ENCODE measurements at places on chromosomes 5 and 9.

- DNase-seq: no peak
Measured at GRCh38 chr5:150757087-150757649, 1.6 kb downstream of the DCTN4 start.

- no peak for DNase-seq
Measured at GRCh38 chr5:178113841-178114324, 551 bp downstream of the N4BP3 start.

GRCh38 chr9:10855847-10856246 is 243.0 kb upstream of the PTPRD start:
- DNase-seq: no peak

DNA sequence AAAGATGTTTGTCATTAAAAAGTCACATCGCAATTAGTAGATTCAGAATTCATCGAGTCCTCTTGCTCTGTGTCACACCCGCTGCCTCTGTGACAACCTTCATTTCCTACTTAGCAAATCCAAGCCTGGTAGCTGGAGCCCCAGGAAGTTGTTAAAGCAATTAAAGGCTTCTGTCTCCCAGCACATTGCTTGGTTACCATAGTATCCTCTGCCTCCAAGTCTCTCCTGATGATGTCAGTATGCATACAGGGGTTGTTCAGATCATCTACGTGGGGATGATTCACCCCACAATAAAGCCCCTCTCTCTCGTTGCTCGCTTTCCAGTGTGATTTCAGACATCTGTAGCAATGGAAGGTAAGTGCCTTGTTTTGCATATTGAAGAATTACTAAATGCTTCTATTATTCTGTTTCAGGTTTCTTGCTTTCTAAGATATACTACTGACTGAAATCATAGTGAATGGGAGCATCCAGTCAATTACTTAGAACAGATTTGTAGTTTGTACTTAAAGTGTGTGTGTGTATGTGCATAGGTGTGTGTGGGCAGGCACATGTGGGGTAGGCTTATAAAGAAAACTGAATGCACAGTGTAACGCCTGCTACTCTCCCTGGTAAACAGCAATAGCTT is 52.9 kb downstream of the PAM start:
- DNase-seq: no peak

- no peak for DNase-seq
Measured at GRCh38 chr5:61327760-61328753, 4.0 kb upstream of the ZSWIM6 start.

DNA sequence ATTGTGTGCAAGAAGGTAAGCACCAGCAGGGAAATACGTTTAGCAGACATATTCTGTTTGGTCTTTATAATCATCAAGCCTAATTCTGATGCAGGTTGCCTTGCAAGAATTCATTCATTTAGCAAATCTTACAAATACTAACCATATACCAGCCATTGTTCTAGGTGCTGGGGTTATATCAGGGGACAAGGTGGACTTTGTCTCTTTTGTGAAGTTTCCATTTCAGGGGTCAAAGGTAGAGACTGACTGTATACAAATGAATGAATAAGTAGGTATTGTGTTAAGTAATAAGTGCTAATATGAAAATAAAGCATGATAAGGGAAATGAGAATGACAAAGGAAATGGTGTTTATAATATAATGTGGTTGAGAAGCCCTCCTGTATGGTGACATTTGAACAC is 64.0 kb downstream of the LNPEP start:
- no peak for DNase-seq

DNA sequence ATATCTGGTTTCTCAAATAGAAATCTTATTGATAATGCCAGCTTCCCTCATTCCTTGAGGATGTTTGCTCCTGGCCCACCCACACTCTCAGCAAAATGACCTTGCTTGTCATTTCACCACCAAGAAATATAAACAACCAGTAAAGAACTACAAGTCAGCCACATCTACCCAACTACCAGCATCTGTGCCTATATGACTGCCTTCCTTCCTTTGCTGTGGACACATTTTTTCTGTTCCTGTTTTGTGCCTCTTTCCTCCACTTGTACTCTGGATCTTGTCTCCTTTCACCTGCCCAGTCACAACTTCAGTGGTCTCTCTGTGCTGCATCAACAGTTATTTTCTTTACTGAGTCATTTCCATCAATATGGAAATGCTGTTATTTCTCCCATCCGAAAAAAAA is 20.3 kb downstream of the KIF2A start:
- DNase-seq: no peak

DNA sequence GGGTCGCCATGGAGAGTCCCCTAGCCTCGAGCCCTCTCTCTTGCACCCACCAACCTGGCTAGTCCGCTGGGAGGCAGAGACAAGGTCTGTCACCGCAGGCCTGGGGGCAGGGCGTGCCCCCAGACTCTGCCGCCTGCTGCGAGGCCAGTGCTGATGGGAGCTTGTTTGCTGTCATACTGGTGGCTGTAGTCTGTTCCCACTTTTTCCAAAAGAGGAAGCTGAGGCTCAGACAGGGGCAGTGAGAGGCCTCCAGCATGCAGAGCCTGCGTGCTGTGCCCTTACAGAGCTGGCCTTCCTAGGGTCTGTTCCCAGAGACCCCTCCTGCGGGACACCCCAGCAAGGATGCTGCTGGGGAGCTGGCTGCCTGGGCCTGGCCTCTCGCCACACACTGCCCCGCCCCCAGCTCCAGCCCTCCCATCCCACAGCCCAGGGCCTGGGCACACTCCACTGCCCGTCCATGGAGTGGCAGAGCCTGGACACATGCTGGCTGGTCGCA is 21.0 kb upstream of the SUSD3 start:
- DNase-seq: no peak

DNA sequence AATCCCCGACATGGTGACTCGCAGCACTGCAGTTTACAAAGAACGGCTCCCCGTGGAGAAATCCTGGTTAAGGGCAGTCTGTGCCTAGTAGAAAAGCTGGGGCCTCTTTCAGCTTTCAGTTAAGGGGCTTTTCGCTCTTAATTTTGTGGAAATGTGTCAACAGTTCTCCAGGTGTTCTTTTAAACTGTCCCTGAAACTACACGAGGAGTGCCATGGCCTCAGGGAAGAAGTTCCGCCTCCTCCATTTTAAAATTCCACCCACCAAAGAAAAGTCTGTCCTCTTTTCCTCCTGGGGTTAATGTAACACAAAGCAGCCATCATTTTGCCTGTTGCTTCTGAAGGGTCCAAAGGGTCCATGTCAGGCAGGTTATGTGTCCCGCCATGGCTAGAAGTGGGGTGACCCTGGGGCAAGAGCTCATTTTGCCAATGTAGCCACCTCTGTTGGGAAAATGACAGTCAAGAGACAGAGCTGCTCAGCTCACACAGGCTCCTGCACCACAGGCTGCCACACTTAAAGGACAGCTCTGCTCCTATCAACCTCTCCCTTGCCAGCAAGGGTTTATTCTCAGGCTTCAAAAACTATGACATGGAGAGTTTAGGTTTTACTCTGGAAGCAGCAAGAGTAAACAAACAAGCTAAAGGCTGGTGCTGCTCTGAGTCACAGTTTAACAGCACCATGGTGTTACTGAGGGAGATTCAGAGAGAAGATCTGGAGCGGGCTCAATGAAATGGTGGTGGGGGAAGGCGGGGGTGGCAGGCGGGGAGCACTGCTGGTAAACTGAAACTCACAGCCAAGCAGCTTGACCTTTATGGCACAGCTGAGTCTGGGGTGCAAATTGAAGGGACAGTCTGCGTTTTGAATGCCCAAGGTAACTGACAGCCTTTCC is 3.2 kb downstream of the WHRN start:
- no peak for DNase-seq

GRCh38 chr9:92185681-92186080 is 70.5 kb upstream of the SPTLC1 start:
- DNase-seq: no peak

GRCh38 chr9:26673261-26673660 is 219.3 kb downstream of the CAAP1 start:
- DNase-seq: no peak

- DNase-seq: peak; percentile 88
Measured at GRCh38 chr9:97307091-97307490, 368 bp upstream of the CCDC180 start.

DNA sequence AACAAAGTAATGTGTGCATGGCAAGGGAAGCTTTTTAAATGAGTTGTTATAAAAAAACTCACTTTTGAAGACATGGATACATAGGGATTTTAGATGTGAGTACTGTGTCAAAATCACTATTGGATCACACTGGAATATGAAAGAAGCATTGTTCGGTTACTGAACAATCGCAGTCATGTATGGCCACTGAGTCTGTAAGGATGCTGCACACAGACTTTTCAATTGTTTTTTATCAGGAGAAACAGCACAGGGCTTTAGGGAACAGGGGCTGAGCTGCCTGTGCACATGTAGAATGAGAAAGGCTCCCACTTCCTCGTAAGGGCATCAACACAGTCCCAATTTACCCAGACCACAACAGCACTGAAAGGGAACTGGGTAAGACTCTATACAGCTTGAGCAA is 1333.9 kb upstream of the DMAC1 start:
- no peak for DNase-seq

GRCh38 chr9:129069862-129070641 is 10.9 kb upstream of the DOLPP1 start:
- DNase-seq: no peak

DNA sequence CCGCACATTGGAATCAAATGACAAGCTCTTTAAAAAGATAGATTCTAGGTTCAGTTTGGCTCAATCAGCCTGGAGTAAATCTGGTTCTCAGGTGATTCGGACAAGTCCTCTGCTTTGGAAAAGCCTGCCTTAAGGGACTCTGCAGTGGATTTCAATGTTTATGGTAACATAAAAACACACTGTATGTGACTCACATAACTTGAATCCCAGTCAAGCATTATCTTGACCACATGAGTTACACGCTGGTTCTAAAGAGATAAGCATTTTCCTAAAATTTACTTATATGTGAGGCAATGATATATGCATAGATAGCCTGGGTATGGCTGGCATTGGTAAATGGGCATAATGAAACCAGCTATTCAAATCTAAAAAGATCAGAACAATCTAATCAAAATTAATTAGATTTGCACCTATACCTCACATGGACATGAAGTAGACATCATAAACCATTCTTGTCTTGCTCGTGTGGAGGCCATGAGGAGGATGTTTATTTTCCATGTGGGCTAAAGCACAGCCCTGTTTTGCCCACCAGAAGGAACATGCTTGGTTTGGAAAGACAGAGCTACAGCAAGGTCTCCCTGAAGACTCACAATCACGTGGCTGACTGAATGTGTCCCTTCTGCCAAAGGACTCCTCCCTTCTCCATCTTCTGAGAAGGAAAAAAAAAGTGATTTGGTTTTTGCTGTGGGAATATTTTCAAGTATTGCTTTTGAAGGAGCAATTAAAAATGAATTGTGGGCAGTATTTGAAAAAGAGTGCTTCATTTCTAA is 351.7 kb downstream of the DIRAS2 start:
- DNase-seq: no peak

DNA sequence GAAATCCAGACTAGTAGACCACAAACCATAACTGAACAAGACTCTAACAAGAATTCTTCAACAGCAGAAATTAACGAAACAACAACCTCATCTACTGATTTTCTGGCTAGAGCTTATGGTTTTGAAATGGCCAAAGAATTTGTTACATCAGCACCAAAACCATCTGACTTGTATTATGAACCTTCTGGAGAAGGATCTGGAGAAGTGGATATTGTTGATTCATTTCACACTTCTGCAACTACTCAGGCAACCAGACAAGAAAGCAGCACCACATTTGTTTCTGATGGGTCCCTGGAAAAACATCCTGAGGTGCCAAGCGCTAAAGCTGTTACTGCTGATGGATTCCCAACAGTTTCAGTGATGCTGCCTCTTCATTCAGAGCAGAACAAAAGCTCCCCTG is 68.6 kb downstream of the VCAN start:
- DNase-seq: no peak

GRCh38 chr5:158878227-158878626 is 221.5 kb downstream of the EBF1 start:
- no peak for DNase-seq

- DNase-seq: no peak
Measured at GRCh38 chr5:42721484-42721883, 35.1 kb upstream of the CCDC152 start.

GRCh38 chr5:65668696-65669095 is 43.9 kb downstream of the SHLD3 start:
- DNase-seq: no peak

- DNase-seq: no peak
Measured at GRCh38 chr5:119176785-119177184, 105.9 kb downstream of the DMXL1 start.

DNA sequence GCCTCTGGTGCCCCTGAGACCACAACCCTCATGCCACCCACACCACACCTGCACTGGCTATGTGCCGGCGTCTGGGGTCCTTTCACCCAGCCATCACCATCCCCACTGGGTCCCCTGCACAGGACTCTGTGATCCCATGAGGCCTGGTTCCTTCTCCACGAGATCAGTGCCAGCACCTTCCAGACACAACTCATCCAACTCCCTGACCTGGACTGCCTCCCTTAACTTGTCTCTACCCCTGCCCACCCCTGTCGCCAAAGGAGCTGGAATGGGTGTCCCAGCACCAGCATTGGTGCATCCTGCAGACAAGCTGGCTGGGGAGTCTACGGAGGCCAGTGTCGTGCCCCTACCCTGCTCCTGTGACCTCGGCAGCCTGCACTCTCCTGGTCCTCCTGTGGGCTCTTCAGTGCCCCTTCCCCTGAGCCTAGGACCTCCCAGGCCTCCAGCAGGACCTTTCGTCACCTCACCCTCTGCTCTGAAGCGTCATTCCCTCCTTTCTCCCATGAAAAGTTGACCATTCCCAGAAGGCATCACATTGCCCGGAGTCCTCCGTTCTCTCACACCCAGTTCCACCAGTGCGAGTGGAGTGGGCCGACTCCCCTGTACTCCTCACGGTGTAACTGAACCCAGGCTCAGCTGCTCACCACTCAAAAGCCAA is 87.7 kb downstream of the NSUN2 start:
- no peak for DNase-seq

DNA sequence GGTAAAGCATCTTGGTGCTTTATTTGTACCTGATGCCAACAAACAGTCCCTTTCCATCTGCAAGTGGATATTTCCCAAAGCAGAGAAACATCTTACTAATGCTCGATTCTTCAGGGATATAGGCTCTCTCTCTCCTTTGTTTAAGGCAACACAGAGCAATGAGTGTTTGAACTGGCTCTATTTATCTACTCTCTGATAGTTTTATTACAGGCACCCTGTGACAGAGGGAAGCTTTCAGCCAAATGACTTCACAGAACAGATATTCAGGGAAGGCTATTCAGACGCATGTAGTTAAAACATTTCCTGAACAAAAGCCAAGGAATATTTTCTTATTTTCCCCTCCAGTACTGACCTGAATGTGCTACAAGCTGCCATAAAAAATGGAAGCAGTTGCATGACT is 141.8 kb downstream of the YIPF5 start:
- no peak for DNase-seq

DNA sequence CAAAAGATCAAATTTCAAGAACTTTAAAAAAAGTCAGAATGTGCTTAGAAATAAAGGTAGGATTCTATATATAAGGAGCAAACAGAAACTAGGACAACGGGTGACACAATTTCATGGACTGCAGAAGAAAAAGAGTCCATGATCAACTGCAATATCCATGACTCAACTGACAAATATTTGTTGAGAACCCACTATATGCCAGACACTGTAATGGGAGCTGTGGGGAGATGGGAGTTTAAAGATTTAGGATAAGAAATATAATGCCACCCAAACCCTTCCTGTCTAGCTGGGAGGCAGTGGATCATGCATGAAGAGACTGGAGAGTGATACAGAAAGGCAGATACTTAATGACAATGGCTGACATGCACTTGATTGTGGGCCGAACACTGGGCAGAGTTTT is 27.6 kb upstream of the CCDC112 start:
- DNase-seq: no peak
